ENCODE measurements at places on chromosomes 5 and 9. TPM values are rescaled to one million over a fixed set of nuclear protein-coding genes. Genes with fewer than 3 reads are reported as not detected.

The FRMPD1 gene
- 0.28 TPM for total RNA-seq

DNA sequence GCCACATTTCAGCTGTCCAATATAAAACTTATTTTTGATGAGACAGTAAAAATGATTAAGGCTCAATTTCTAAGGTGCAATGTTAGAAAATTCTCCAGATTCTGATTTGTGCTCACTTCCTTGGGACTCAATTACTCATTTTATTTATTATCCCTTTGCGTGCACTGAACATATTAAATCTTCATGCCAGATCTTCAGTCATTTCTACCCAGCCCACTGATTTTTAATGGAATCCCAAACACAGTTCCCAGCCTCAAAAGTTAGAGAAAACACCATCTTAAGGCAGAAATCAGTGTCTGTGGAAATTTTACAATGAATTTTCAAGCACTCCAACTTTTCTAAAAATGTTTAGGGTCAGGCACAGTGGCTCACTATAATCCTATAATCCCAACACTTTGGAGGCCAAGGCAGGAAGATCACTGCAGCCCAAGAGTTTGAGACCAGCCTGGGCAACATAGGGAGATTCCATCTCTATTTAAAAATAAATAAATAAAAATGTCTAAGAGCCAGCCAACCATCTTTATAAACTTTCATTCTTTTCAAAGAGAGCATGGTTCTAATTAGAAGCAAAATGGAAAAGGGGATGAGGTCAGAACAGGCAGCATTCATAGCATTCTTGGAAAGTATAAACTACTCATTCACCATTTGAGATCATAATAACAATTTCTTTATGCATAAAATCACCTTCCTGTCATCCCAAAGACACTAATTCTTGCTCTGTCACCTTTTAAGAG is 53.7 kb downstream of the TLE1 start:
- no peak overlapping the region for H3K4me3 ChIP-seq
- no peak for DNase-seq
- peaks cover 24% of the 10 kb centered on the region for H3K4me1 ChIP-seq
- H3K36me3 ChIP-seq: peaks cover 5% of the 10 kb centered on the region
- H3K27ac ChIP-seq: peak overlapping the region; percentile 83
- no peaks in the 10 kb centered on the region for H3K27me3 ChIP-seq

GRCh38 chr5:122099060-122099790 is 21.2 kb upstream of the LOX start:
- no peaks in the 10 kb centered on the region for H3K27me3 ChIP-seq
- H3K27ac ChIP-seq: no peak overlapping the region
- no peak overlapping the region for H3K4me3 ChIP-seq
- peak; percentile 45 for DNase-seq

DNA sequence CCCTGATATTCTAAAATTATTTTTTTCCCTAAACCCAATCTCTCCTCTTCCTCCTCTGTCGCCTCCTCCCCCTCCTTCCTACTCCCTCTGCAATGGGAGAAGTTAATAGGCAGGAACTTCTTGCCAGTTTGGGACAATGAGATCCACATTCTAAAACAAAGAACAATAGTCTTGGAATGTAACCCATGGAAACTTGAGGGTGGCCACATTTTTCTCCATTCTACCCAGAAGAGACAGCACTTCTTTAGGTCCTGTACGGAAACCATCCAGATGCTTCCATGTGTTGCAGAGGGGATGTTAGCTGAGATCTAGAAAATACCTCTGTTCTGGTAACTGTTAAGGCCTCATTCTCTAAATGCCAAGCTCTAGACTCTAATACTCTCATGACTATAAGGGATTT is 10.0 kb downstream of the SPARC start:
- H3K4me1 ChIP-seq: peaks cover 44% of the 10 kb centered on the region
- peak overlapping the region; percentile 83 for H3K27ac ChIP-seq
- H3K36me3 ChIP-seq: no peaks in the 10 kb centered on the region
- no peaks in the 10 kb centered on the region for H3K27me3 ChIP-seq

- H3K27me3 ChIP-seq: no peaks in the 10 kb centered on the region
- no peak for DNase-seq
- H3K36me3 ChIP-seq: no peaks in the 10 kb centered on the region
- no peaks in the 10 kb centered on the region for H3K4me1 ChIP-seq
Observed at GRCh38 chr5:115787426-115787825, 29.0 kb downstream of the CDO1 start.

GRCh38 chr9:75063556-75064305 is 24.2 kb downstream of the NMRK1 start:
- no peak overlapping the region for H3K27ac ChIP-seq
- no peak for DNase-seq
- no peak overlapping the region for H3K4me3 ChIP-seq
- H3K36me3 ChIP-seq: no peaks in the 10 kb centered on the region
- H3K27me3 ChIP-seq: no peaks in the 10 kb centered on the region

The TLE1 gene
- total RNA-seq: 100 TPM

DNA sequence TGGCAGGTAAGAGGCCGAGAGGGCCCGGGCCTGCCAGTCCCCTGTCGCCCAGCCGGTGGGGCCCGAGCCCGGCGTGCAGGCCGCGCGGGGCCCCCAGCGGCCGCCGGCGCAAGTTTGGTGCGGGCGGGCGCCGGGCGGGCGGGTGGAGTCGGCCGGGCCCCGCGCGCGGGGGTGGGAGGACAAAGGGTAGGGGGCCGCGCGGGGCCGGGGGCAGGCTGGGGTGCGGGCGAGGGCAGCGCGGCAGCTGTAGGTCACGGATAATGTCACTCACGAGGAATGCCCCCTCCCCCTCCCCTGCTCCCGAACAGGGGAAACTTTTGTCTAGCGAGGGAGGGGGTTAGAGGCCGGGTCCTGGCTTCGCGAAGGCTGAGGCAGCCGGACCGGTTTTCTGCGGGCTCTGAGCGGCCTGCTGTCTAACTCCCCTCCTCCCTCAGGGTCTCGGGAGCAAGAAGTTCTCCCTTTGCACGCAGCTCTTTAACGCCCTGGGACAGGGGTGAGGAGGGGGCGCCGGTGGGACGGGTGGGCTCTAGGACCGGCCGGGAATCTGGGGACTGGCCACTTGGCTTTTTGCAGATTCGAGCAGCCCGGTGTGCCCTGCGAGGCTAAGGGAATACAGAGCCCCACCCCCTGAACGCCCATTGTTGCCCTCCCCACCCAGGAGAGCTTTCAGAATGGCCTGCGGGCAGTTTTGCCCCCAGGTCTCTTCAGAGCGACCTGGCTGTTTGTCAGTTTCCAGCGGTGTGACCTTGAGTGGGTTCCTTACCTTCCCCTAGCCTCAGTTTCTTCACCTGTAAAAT is 21.3 kb upstream of the NDST1 start:
- peaks cover 51% of the 10 kb centered on the region for H3K4me1 ChIP-seq
- no peaks in the 10 kb centered on the region for H3K27me3 ChIP-seq
- H3K4me3 ChIP-seq: peak overlapping the region; percentile 100
- no peaks in the 10 kb centered on the region for H3K36me3 ChIP-seq

GRCh38 chr9:81906671-81907070 is 21.6 kb upstream of the SPATA31D4 start:
- no peaks in the 10 kb centered on the region for H3K36me3 ChIP-seq
- no peak for DNase-seq
- no peak overlapping the region for H3K27ac ChIP-seq
- no peak overlapping the region for H3K4me3 ChIP-seq
- no peaks in the 10 kb centered on the region for H3K4me1 ChIP-seq

The ORM2 gene
- 52.0 TPM for total RNA-seq

GRCh38 chr5:73668017-73668416 is 42.0 kb downstream of the ARHGEF28 start:
- no peaks in the 10 kb centered on the region for H3K36me3 ChIP-seq
- peaks cover 8% of the 10 kb centered on the region for H3K4me1 ChIP-seq
- H3K27ac ChIP-seq: no peak overlapping the region

DNA sequence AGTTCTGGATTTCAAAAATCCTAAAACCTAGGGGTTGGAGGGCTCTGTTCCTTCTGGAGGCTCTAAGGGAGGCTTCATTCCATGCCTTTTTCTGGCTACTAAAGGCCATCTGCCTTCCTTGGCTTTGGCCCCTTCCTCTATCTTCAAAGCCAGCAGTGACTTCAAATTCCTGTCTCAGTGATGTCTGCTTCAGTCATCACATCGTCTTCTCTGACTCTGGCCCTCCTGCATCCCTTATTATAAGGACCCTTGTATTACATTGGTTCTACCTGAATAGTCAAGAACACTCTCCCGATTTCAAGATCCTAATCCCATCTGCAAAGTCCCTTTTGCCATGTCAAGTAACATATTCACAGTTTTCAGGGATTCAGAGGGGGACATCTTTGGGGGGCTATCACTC is 60.3 kb downstream of the GNA14 start:
- H3K27me3 ChIP-seq: no peaks in the 10 kb centered on the region
- H3K4me1 ChIP-seq: peaks cover 18% of the 10 kb centered on the region

DNA sequence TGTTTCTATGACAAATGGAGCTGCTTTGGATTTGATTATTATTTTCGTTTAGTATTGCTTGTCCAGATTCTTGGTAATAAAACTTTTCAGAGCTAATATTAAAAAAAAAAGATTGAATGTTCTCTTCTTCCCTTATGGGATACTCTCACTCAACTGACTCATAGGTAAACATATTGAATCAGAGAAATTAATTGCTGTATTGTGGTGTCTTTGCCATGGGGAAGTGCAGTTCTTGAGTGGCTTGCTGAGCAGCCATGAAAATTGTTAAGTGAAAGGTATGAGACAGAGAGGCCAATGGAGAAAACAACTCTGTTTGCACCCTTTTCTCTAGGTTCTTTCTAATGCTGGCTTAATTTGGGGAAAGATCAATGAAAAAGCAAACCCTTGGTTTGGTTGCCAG is 149.9 kb upstream of the HMHB1 start:
- H3K27ac ChIP-seq: no peak overlapping the region
- no peak for DNase-seq
- H3K27me3 ChIP-seq: no peaks in the 10 kb centered on the region
- H3K4me3 ChIP-seq: no peak overlapping the region
- no peaks in the 10 kb centered on the region for H3K4me1 ChIP-seq

DNA sequence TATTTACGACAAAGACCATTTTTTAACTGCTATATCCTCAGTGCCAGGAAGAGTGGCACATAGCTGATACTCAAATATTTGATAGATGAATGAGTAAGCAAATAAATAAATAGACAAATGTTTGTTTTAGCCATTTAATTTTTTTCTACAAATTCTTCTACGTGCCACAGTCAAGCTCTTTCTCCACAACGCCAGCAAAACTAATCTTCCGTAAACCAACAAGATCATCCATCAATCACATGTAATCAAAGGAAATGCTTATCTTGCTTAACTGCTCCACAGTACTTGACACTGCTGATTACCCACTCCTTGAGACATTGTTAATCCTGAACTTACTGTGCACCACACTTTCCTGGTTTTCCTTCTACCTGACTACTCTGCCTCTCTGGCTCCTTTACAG is 136.7 kb downstream of the EDIL3 start:
- no peak for DNase-seq
- H3K27ac ChIP-seq: no peak overlapping the region
- H3K36me3 ChIP-seq: no peaks in the 10 kb centered on the region
- H3K4me3 ChIP-seq: no peak overlapping the region
- no peaks in the 10 kb centered on the region for H3K27me3 ChIP-seq

DNA sequence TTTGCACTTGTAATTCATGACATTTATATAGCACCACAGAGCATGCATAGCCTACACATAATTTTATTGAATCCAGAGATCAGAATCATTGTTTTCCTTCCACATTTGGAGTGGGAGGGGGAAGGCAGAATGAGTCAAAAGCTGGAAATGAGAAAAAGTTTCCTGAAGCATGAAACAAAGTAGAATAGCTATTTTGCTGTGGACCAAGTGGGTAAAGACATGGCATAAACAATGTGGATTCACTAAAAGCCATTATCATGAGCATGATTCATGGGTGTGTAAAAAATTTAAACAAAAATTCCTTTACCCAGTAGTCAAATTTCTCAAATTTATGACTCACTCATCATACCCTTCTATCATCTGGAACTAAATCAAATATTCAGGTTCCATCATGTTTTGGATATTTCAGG is 97.9 kb downstream of the YIPF5 start:
- H3K27me3 ChIP-seq: no peaks in the 10 kb centered on the region
- H3K27ac ChIP-seq: no peak overlapping the region
- no peak overlapping the region for H3K4me3 ChIP-seq
- no peaks in the 10 kb centered on the region for H3K36me3 ChIP-seq

The CCDC171 gene
- total RNA-seq: 3.3 TPM

The GABRA6 gene
- total RNA-seq: not detected

The SPATA31E1 gene
- total RNA-seq: 0.08 TPM

DNA sequence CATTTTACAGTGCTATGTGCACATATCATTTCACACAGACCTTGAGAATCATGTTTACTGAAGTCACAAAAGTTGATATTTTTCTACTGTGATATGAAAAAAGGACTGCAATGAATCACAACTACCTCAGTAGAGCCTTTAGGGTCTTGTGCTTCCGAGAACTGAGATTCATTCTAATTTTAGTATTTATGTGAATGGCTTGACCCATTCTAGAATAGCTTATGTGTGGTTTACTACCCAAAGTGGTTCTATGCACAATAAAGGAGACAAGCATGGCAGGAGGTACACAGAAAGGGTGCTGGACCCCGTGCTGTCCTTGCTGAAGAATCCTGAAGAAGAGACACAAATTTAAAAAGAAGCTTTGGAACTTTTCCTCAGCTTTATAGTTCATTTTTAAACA is 28.2 kb downstream of the MEF2C start:
- no peak overlapping the region for H3K4me3 ChIP-seq
- DNase-seq: no peak
- no peaks in the 10 kb centered on the region for H3K4me1 ChIP-seq
- no peaks in the 10 kb centered on the region for H3K36me3 ChIP-seq
- no peak overlapping the region for H3K27ac ChIP-seq

DNA sequence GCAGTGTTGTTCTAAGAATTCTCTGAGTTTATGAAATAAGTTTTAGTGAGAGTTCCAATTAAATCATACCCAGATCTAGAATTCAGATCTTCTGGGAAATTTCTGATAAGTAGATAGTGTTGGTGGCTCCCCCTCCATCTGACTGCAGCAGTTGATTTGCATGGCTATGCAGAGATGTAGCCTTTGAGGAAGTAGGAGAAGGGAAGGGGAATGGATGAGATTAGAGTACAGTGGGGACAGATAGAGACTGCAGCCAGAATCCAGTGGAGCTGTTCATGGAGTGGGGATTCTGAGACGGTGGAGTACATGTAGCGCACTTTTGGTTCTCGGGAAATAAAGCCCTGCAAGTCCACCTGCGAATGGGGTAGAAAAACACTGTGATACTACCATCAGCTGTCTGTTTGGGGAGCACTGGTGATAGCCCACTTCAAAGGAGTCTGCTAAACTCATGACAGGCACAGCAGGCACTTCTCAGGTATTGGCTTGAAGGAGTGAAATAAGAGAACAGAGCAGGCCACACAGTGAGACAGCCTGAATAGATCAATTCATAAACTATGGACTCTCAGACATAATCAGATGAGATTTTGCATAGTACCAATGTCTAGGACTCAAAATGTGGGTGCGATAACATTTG is 96.8 kb downstream of the ALDH1A1 start:
- H3K4me3 ChIP-seq: no peak overlapping the region
- no peak overlapping the region for H3K27ac ChIP-seq
- H3K4me1 ChIP-seq: peaks cover 20% of the 10 kb centered on the region
- no peaks in the 10 kb centered on the region for H3K27me3 ChIP-seq
- no peak for DNase-seq
